RWPE1 (cell line): ENCODE measurements at places on chromosomes 13 and 19.

GRCh38 chr19:49389406-49389805, 1.4 kb downstream of the KASH5 start:
- no peak for DNase-seq

DNA sequence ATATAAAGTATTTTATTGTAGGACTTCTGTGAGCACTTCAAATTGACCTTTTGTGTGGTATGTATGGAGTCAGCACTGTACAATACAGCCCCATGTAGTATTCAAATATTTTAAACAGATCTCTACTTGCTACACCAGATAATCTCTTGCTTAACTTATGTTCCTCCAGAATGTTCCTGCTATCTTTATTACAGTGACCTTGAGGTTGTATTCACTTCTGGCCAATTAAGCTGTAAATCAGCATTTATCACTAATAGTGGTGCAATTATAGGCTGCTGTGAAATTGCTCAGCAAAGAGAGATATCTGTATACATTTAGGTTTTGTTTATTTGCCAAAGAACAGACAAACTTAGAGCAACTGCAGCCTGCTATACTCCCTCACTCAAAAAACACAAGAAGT, 1218.6 kb downstream of the PCDH17 start:
- DNase-seq: no peak

- DNase-seq: no peak
Observed at GRCh38 chr13:61156753-61157152, 258.9 kb downstream of the PCDH20 start.

DNA sequence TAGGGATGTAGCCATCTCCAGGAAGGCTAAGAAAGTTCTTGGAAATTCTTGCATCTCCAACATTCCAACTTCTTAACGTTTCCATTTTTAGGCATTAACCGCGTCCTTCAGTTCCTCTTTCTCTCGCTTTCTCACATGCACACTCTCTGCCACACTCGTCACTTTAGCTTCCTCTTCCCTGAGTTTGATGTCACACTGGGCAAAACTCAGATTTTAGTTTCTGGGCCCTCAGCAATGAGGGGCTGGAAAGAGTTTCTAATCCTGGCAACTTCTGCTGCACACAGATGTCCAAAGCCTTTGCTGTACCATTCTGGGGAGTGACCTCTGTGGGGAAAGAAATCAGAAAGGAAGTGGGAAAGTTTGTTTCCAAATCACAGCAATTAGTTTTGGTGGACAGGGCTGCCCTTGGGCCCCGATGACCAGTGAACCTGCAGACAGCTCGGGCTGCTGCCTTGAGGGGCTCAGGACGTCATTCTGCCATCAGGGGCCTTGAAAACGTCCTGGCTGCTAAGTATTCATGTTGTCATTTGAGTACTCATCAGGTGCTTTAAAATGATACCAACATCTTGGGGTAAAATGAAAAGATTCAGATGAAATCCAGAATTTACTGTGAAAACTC, 89.3 kb downstream of the KL start:
- DNase-seq: no peak

DNA sequence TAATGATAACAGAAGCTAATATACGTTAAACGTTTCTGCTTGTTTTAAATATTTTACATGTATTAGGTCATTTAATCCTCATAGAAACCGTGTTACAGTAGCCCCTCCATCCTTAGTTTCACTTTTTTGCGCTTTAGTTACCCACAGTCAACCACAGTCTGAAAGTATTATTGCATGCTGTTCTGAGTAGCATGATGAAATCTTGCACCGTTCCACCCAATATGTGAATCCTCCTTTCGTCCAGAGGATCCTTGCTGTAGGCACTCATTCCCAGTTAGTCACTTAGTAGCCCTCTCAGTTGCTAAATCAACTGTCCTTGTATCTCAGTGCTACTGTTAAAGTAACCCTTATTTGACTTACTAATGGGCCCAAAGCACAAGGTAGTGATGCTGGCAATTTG, 257.8 kb downstream of the ENOX1 start:
- no peak for DNase-seq

DNA sequence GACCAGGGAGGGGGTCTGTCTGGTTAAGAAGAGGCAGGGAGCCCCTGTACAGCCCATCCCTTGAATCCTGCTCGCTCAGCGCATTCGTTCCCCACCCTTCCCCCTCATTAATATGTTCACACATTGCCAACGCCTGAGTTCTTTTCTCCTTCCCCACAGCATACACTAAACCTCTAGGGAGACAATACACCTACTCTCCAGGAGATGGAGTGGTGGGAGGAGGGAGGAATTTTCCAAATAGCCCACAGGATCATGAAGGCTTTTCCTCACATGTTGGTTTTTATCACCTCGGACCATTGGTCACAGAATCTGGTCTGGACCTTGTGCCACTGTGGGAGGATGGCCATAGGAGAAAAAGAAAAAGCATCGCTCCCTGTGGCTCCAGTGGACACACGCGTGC, 294.9 kb downstream of the SHISA2 start:
- DNase-seq: no peak
